ENCODE measurements at places on chromosomes 2 and 18.

DNA sequence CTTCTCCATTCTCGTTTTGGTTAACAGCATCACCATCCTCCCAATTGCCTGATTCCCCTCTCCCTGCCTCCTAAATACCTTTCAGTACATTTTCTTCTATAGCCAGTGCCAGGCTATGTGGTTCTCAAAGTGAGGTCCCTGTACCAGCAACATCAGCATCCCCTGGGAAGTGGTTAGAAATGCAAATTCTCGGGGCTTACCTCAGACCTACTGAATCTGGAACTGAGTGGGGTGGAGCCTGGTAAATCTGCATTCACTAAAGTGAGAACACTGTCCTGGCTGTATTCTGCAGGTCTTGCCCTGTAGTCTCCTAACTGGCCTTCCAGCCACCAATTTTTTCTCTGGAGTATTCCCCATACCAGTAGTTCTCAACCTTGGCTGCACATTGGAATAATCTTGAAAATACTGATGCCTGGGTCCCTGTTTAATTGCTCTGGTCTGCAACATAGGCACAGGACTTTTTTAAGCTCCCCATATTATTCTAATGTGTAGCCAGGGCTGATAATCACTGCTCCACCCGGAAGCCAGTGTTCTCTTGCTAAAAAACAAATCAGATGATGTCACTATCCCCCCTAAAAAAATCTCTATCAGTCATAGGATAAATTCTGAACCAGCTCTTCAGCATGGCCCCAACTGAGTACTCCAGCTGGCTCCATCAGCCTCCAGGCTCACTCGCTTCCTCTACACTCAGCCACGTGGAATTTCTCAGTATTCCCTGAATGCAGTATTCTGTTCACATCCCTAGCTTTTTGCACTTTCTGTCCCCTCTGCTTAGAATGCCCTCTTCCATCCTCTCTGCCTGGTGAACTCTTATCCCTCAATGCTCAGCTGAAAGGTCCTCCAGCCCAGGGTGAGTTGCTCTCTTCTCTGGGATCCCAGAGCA, 98.4 kb downstream of the CDK15 start:
- DNase-seq: no peak

DNA sequence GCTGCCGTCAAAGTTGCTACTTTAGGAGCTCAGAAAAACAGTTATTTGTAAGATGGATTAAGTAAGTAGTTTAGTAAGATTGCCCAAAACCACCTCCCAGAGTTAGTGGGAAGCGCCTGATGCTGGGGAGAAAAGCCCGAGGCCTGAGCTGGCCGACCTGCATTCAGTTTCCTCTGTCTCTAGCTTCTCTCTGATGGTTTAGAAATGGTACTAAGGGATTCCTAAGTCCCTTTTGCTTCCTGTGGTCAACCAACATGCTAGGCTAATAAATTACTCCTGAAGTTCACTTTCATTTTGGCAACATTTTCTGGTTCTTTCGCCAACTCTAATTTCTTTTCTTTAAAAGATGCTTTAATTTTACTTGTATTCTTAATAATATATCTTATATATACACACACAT, 60.1 kb downstream of the ASAP2 start:
- DNase-seq: no peak

GRCh38 chr2:58054264-58054663, 7.7 kb downstream of the VRK2 start:
- no peak for DNase-seq

GRCh38 chr2:28273751-28274150, 118.9 kb upstream of the FOSL2 start:
- no peak for DNase-seq

DNA sequence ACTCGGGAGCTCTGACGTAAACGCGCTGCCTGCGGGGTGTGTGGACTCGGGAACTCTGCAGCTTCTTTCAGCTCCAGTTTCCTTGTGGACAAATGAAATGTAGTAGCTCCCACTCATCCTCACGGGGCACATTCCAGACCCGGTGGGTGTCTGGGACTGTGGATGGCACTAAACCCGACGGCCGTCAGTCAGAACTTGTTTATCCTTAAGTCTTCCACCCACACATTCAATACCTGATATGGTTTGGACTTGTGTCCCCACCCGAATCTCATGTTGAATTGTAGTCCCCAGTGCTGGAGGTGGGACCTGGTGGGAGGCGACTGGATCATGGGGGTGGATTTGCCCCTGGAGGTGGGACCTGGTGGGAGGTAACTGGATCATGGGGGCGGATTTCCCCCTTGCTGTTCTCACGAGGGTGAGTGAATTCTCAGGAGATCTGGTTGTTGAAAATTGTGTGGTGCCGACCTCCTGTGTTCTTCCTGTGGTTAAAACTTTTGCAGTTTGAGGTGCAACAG, 81.2 kb upstream of the SNTG2 start:
- DNase-seq: no peak

DNA sequence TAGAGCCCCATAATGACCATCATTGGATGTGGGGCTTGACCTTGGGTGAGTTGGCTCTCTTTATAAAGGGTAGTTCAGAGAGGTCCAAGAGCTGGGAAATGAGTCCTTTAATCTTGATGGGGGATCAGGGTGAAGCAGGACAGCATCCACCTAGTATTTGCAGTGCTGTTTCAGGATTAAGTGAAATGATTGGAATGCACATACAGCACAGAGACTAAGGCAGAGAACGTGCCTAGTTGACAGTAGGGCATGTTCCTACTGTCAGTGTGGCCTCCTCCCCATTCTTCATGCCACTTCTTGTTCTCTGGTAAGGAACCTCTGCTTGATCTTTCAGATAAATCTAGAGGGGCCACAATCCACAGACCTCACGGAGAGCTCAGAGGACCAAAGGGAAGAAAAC, 78.9 kb downstream of the TRIM43 start:
- DNase-seq: no peak
